Lung microvascular endothelial cell (primary cell): ENCODE measurements at places on chromosomes 16 and 17. TPM values are rescaled to one million over a fixed set of nuclear protein-coding genes. Genes with fewer than 3 reads are reported as not detected.

GGT6 gene
- total RNA-seq: not detected in 2 replicates

DNA sequence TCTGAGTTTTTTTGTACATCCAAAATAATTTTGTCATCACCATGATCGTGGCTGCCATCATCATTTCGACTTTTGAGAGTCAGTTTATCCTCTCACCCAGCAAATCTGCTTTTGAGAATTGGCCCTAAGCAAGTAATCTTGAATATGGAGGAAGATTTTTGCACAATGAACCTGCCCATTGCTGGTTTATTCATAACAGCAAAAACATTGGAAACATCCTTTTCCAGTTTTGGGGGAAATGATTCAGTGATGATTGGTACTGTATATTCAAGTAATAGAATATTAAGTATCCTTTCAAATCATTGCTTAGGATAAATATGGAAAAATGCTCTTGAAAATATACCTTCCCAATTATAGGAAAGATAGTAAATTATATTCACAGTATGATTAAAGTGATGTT is 53.1 kb downstream of the PRKCA start:
- DNase-seq: no peak

- DNase-seq: no peak
These were observed 5.8 kb upstream of the CIAO3 start for GRCh38 chr16:746637-747036.

DNA sequence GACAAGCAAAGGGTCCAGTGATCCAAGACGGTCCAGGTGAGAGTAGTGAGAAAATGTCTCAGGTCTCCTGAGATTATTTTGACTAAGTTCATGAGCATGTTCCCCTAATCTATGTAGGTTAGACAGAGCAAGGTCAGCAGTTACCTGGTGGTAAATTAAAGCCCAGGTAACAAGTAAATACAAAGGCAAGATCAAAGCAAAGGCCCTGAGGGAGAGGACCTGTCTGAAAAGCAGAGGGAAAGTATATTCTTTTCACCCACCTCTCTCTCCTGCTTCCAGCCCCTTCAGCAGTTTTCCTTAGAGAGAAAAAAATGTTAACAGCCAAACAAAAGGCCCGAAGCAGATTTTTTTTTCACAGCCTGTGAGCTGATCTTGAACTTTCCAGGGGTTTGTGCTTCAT is 302.7 kb downstream of the MAP2K6 start:
- no peak for DNase-seq

DNA sequence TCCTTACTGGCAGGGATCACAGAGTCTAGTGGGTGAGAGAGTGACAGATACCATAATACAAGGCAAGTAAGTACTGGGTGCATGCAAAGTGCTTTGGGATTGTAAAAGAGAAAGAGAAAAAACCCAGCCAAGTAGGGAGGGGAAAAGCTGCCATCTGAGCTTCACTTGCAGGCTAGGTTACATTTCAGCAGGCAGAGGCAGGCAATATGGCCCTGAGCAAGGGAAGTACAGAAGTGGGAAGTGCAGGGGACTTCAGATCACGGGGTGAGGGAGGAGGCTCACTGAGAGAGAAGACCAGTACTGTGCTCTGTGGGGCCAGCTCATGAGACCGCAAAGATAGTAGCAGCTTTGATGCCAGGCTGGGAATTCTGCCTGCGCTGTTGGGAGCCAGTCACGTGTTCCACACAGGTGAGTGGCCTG is 230.6 kb downstream of the MSI2 start:
- DNase-seq: no peak

TAT gene
- not detected in 2 replicates for total RNA-seq

GRCh38 chr17:21199856-21200255 is 14.1 kb downstream of the TMEM11 start:
- DNase-seq: no peak

DNA sequence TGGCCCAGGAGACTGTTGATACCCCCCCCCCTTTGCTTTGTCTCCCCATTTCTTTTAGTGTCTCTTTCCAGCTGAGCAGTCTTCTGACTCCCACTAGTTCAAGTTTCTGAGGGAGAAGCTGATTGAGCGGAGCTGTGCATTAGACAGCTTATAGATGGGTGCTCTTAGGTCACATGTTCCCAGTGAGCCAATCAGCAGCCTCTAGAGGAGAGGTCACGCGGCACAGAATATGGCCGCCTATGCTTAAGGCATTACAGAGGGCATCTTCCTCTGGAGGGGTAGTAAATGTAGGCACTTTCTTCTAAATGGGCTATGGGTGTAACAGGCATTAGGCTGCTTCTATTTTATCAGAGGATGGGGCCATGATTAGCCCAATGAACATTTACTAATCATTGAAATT is 131.6 kb downstream of the CDH13 start:
- DNase-seq: no peak

RHOT2 gene
- 20.0 and 25.4 TPM in 2 replicates for total RNA-seq

GRCh38 chr17:47192554-47192953 is 3.5 kb upstream of the CDC27 start:
- no peak for DNase-seq
